Naive thymus-derived CD8-positive, alpha-beta T cell (primary cell): ENCODE measurements at places on chromosomes 1 and 21. TPM values are rescaled to one million over a fixed set of nuclear protein-coding genes. Genes with fewer than 3 reads are reported as not detected.

- no peaks in the 10 kb centered on the region for H3K36me3 ChIP-seq
- no peak overlapping the region for H3K27ac ChIP-seq
- H3K4me1 ChIP-seq = no peaks in the 10 kb centered on the region
- H3K4me3 ChIP-seq = no peak overlapping the region
Observed at GRCh38 chr1:210758761-210759160, 375.2 kb downstream of the KCNH1 start.

DNA sequence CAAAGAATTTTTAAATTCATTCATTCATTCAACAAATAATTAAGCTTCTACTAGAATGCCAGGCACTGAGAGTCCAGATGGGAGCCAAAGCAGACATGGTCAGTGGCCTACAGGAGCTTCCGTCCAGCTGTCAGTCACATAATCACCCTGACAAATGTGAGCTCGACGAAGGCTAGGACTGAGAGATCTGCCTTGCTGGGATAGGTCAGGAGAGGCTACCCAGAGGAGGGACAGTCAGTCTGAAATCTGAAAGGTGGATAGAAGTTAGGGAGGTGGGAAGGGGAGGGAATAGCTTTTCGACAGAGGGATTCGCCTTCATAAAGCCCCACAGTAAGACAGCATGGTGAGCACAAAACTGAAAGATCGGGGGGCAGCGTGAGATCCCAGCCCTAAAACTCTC lies 8.3 kb downstream of the EPHX1 start:
- H3K36me3 ChIP-seq = peaks cover 2% of the 10 kb centered on the region
- H3K27ac ChIP-seq = no peak overlapping the region
- no peaks in the 10 kb centered on the region for H3K4me1 ChIP-seq

DNA sequence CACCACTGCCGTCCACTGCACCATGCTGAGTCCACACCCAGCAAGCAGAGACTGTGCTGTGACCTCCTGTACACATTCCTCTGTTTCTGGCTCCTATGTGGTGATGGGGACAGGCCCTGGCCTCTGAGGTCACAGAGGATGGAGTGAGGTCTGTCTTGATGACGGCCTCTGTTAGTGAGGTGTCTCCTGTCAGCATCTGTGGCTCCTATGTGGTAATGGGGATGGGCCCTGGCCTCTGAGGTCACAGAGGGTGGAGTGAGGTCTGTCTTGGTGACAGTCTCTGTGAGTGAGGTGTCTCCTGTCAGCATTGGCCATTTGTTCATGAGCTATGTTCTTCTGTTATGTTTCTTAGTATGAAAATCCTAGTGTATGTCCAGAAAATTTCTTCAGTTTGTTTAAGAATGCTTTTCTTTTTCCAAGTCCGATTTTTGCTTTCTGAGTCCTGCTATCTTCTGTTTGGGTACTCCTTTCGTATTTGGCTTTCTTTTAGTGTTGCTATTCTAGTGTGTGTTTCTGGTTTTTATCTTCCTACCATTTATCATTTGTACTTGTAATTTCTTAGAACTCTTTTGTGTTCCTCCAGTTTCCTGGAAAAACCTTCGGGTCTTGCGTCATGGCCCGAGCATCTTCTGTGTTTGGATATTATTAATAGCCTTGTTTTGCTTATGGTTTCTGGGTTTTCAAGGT lies 13.4 kb downstream of the SNAP47 start:
- DNase-seq = no peak
- no peak overlapping the region for H3K27ac ChIP-seq
- H3K4me1 ChIP-seq = peaks cover 60% of the 10 kb centered on the region
- no peaks in the 10 kb centered on the region for H3K27me3 ChIP-seq
- no peaks in the 10 kb centered on the region for H3K36me3 ChIP-seq

DNA sequence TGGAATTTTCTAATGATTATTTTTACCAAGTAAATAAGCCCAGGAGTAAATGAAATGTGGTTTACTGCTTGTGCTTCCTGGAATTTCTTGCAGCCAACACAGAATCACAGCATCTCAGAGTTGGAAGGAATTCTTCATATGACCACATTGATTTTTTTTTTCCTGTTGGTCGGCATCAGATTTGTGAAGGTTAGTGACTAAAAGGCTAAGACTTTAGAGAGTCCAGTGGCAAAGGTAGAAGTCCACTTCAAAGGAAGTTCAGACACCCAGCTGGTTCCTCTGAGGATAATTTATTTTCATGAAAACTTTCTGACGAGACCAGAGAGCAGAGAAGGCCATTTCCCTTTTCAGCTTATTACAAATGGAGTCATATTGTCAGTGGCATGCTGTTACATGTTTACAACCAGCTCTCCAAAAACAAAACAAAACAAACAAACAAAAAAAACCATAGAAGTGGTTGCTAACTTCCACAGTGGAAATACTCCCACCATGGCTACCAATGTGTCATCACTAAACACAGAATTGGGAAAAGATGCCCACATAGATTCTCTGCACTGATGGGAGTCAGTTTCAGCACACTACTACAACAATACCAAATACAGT lies 77.2 kb upstream of the CDC42BPA start:
- H3K36me3 ChIP-seq = no peaks in the 10 kb centered on the region
- DNase-seq = no peak
- H3K4me1 ChIP-seq = no peaks in the 10 kb centered on the region
- H3K4me3 ChIP-seq = no peak overlapping the region
- no peak overlapping the region for H3K27ac ChIP-seq
- no peaks in the 10 kb centered on the region for H3K27me3 ChIP-seq

DNA sequence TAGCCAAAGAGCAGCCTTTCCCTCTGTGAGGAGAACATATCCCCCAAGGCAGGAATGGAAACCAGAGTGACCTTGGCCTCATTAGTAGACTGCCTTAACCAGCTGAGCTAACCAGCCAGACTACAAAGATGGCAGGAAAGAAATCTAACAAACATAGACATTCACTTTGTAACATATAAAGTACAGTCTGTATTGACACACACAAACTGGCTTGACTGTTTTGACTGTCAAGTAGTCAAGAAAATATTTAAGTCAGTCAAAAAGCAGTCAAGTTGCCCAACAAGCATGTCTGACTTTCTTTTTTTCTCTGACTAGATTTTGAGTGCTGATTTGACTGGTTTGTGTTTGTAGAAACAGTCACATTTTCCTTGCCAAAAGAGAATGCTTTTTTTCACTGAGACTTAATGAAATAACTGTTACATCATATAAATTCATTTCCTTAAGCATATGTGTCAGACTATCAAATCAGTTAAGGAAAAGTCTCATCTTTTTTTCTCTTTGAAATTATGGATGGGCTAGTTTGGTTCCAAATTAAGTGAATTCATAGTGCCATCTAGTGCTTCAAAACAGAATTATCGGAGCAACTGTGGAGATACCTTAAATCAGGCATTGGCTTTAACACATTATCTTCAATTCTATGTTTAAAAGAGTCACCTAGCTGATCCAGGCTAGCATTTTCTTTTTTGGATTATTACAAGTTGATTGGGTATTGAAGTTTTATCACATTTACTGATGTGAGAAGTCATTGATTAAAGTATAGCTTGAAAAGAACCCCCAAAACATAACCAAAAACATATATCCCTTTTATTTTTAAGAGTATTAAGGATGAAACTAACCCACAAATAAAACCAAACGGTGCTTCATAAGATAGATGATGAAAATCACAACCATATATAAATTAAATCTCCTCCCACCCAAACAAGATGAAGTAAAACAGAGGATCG lies 75.0 kb downstream of the ATP6V1G3 start:
- no peak overlapping the region for H3K27ac ChIP-seq
- H3K27me3 ChIP-seq = no peaks in the 10 kb centered on the region
- H3K36me3 ChIP-seq = no peaks in the 10 kb centered on the region

- no peaks in the 10 kb centered on the region for H3K4me1 ChIP-seq
- no peaks in the 10 kb centered on the region for H3K27me3 ChIP-seq
- no peaks in the 10 kb centered on the region for H3K36me3 ChIP-seq
- H3K27ac ChIP-seq = no peak overlapping the region
- no peak for DNase-seq
Observed at GRCh38 chr21:27023186-27023585, 56.3 kb upstream of the ADAMTS5 start.

GRCh38 chr1:85349224-85349623 lies 72.8 kb upstream of the BCL10 start:
- no peak overlapping the region for H3K27ac ChIP-seq
- no peak overlapping the region for H3K4me3 ChIP-seq
- H3K27me3 ChIP-seq = no peaks in the 10 kb centered on the region
- H3K4me1 ChIP-seq = no peaks in the 10 kb centered on the region

CZIB gene
- total RNA-seq = 95.6 TPM

UQCRHL gene
- 1.8 TPM for total RNA-seq

LCE3E gene
- not detected for total RNA-seq
